ENCODE measurements at places on chromosomes 2 and 18. TPM values are rescaled to one million over a fixed set of nuclear protein-coding genes. Genes with fewer than 3 reads are reported as not detected.
A peak's percentile ranks its signal among the peaks of the same experiment; 100 is the strongest.

OBSL1 gene
- total RNA-seq, result 61.5 TPM

DAW1 gene
- total RNA-seq, result not detected

DNA sequence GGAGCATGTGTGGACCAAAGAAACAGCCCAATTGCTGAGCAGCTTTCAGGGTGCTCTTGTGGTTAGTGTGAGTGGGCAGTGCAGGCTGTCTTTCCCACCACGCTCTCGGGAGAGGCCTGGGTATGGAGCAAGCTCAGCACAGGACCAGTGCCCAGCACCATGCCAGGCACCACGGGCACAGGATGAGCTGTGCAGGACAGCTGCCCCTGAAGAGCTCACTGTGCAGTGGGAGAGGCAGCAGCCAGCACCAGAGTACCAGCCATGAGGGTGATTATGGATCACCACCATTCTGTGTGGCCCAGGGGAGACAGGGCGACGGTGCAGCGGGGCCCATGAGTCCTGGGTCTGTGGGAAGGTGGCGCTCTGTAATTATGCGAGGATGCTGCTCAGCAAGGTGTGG is 29.7 kb upstream of the FAHD2A start:
- peak; percentile 59 for DNase-seq

- DNase-seq, result peak; percentile 75
Measured at GRCh38 chr2:129777762-129778583, 201.5 kb upstream of the RAB6C start.

DNA sequence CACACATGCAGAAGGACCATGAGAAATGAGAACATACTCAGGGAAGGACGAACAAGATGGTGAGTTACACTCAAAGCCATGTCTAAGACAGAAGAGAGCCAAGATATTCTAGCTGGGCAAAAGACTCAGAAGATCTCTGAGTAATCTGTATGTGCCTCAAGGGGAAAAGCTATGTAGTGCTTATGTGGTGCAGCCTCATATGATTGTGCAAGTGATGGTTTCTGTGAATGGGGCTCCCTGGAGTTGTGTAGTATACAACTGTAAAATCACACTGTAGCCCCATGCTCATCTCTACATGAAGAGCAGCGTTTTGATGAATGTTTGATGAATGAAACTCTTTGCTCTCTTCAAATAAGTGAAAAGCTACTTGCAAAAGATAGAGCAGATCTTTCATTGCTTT is 57.5 kb downstream of the OSR1 start:
- no peak for DNase-seq

- peak; percentile 89 for DNase-seq
Measured at GRCh38 chr18:5890331-5891183, 4.8 kb downstream of the TMEM200C start.

DNA sequence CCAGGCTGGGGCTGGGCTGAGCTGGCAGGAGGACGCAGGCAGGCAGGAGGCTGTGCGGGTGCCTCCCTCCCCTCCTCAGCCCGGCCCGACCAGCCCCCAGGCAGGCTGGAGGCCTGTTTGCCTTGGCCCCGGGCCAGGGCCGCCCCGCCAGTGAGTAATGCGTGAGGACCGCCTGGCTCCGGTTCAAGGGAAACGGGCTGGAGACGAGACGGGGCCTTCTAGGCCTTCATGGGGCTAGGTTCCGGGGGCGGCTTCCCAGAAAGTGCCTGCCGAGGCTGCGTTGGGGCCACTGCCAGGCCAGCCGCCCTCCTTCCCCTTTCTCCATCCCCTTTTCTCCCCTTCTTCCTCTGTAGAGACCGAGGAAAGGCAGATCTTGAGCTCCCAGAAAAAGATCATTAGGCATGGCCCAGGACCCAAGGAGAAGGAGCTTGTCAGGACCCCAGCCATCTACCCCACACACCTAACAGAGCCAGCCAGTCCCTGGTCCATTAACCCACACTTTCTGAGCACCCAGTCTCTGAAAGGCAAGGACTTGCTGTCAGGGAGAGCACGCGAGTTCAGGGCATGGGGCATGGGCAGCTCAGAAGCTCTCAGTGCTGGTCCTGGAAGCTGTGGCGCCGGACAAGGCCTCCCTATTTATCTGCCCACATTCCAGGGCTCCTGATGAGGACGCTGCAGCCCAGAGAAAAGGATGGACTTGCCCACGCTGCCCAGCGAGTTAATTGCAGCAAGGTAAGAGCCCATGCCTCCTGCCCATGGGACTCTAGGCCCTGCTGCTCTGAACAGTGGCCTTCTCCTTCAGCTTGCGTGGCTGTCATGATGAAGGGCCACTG is 48.5 kb downstream of the SMAD7 start:
- DNase-seq, result peak; percentile 95

DNA sequence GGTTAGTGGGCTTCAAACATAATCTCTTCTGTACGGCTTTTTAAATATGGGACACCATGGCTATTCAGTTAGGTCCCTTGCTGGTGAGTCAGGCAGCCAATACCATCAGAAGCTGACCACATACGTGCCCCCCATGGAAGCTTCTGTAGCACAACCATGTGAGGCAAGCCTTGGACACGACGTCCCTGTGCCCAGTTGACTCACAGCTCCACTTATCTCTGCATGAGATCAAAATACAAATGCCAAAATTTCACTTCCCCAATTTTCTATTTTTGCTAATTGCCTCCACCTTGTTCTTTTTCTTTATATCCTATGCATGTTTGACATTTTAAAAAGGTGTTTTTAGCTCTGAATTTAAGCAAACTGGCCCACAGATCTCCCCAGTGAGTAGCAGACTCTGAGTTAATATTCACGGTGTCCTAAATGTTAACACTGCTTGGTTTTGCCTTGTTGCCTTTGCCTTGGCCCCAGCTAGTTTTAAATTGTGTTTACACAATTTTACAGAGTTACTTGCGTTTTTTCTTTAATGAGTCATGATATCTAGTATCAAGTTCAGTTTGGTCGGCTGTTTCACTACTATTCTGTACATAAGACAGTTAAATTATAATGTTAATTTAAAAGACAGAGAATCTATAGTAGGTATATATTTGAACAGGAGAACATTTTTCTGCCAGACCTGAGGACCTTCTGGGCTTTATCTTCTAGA is 77.5 kb downstream of the CDCA7 start:
- DNase-seq, result no peak

DNA sequence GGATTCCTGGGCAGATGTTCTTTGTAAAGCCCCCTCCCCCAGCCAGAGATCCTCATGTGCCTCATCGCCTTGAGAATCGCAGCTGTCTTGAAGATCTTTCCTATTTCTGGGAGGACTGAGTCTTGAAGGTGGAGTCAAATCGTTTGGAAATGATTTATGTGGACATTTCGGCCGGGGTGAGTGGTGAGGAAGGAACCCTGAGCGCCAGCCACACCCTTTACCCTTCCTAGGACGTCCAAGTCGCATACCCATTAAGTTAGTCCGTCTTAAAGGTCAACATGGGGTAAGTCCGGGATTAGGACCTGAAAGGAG is 84.9 kb upstream of the ZCCHC2 start:
- DNase-seq, result no peak

- DNase-seq, result no peak
Measured at GRCh38 chr2:122168799-122169198, 413.3 kb downstream of the TSN start.

DNA sequence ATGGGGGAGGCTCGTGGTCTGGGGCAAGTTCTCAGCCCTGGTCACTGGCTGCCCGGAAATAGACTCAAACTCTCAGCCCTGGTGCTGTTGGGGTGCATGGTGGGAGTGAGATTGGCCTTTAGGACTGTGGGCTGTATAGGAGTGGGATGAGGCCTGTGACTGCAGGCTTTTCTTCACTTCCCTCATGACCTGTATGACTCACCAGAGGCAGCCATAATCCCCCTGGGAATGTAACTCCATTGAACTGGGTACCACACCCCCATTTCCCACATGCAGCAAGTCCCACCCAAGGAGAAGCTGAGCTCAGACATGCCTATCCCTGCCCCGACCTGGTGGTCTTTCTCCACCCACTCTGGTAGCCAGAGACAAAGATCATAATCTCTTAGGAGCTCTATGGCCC is 177.7 kb upstream of the OSR1 start:
- DNase-seq, result no peak

GRCh38 chr2:42903821-42904575 is 111.6 kb upstream of the HAAO start:
- no peak for DNase-seq

GRCh38 chr2:5076599-5076998 is 615.6 kb upstream of the SOX11 start:
- DNase-seq, result no peak

All from mesenteric fat pad (tissue), 1 donor.